CD4-positive, alpha-beta T cell (primary cell): ENCODE measurements at places on chromosomes 11 and 22. TPM values are rescaled to one million over a fixed set of nuclear protein-coding genes. Genes with fewer than 3 reads are reported as not detected.

TSPO gene
- total RNA-seq = 43.8 TPM

CYTH4 gene
- 138 TPM for total RNA-seq

MISFA gene
- total RNA-seq = 0.56 TPM

TRMU gene
- total RNA-seq = 65.4 TPM

FAM180B gene
- 0.55 TPM for total RNA-seq

BAIAP2L2 gene
- total RNA-seq = 1.0 TPM

PARVB gene
- 6.2 TPM for total RNA-seq

C22orf15 gene
- total RNA-seq = 0.49 TPM

RNF169 gene
- total RNA-seq = 15.5 TPM

OR4A5 gene
- total RNA-seq = not detected

PRR33 gene
- not detected for total RNA-seq

MAPK8IP1 gene
- total RNA-seq = 2.4 TPM

GPR83 gene
- not detected for total RNA-seq

C1QTNF5 gene
- not detected for total RNA-seq

SHANK3 gene
- not detected for total RNA-seq

RFPL3 gene
- total RNA-seq = not detected

MICAL3 gene
- total RNA-seq = 9.4 TPM

HBE1 gene
- not detected for total RNA-seq

P2RY6 gene
- total RNA-seq = not detected

ZFPL1 gene
- 47.7 TPM for total RNA-seq

MS4A12 gene
- total RNA-seq = not detected

OR51B4 gene
- total RNA-seq = not detected

KDM4D gene
- 0.22 TPM for total RNA-seq

PAFAH1B2 gene
- 44.3 TPM for total RNA-seq

DYNC2H1 gene
- 3.2 TPM for total RNA-seq

CDHR5 gene
- total RNA-seq = not detected

SAA1 gene
- not detected for total RNA-seq

C11orf16 gene
- total RNA-seq = not detected

OR2AG2 gene
- not detected for total RNA-seq

CRYBB3 gene
- not detected for total RNA-seq

RASSF10 gene
- not detected for total RNA-seq

SEZ6L gene
- total RNA-seq = not detected

P2RX3 gene
- not detected for total RNA-seq

IGLL5 gene
- total RNA-seq = not detected

E2F8 gene
- total RNA-seq = not detected

TEAD1 gene
- not detected for total RNA-seq
